ENCODE measurements at places on chromosomes 4 and X.

DNA sequence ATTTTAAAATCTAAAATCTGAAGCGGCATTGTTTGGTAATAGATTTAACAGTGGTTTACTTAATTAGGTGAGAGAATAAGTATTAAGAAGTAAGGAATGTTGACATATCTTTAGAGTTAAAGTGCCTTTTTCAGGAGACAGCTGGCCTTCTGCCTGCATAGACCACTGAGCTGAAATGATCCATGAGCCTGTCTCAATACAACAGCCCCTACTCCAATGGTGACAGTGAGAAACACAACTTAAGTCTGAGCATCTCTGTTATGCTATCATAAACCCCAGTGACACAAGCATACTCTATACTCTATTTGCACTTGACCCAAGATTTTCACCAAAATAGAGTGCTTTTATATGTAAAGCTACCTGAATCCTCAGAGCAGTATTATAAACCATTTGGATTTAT lies 137.9 kb downstream of the GRIA2 start:
- DNase-seq = no peak

GRCh38 chrX:125150231-125150630 lies 169.4 kb upstream of the TEX13C start:
- no peak for DNase-seq

GRCh38 chrX:57241967-57242366 lies 44.5 kb upstream of the FAAH2 start:
- no peak for DNase-seq

- DNase-seq = no peak
Measured at GRCh38 chr4:120699354-120699753, 223.2 kb downstream of the PRDM5 start.
